Esophagus muscularis mucosa (tissue), 4 donors: ENCODE measurements at places on chromosomes 13 and 19.

DNA sequence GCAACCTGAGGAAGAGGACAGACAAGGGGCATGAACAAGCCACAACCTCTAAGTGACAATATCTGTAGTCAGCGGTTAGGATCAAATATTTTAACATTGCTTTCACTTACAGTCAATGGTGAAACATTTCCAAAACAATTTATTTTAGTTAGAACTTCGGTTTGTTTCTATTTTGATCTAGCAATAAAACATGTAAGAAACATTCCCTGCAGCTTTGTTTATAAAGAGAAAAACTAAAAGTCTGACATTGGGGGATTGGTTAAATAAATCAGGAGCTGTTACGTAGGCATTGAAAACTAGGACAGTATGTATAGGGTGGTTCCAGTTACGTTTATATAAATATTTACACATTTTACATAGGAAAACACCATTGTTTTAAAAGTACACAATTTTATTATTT lies 3.4 kb downstream of the URI1 start:
- DNase-seq, result no peak

GRCh38 chr13:40697711-40698110 lies 31.3 kb upstream of the FOXO1 start:
- no peak for DNase-seq

GRCh38 chr13:71624653-71625600 lies 242.1 kb downstream of the DACH1 start:
- no peak for DNase-seq

DNA sequence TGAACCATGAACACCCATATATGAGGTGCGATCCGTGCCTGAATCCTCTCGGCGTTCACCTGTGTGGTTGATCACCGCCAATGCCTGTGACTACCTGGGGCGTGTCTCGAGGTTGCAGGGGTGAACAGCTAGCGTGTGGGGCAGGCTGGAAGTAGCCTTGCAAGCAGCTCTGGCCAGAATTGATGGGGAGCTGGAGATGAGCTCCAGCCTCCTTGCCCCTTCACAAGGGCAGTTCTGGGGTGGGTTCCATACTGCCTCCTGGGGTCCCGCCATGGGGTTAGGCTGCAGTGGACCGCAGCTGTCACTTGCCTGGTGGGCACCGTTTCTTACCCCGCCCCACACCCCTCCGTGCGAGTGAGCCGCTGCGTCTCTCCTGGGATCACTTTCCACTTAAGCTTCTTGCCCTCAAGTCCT lies 154.5 kb upstream of the SOX1 start:
- no peak for DNase-seq

DNA sequence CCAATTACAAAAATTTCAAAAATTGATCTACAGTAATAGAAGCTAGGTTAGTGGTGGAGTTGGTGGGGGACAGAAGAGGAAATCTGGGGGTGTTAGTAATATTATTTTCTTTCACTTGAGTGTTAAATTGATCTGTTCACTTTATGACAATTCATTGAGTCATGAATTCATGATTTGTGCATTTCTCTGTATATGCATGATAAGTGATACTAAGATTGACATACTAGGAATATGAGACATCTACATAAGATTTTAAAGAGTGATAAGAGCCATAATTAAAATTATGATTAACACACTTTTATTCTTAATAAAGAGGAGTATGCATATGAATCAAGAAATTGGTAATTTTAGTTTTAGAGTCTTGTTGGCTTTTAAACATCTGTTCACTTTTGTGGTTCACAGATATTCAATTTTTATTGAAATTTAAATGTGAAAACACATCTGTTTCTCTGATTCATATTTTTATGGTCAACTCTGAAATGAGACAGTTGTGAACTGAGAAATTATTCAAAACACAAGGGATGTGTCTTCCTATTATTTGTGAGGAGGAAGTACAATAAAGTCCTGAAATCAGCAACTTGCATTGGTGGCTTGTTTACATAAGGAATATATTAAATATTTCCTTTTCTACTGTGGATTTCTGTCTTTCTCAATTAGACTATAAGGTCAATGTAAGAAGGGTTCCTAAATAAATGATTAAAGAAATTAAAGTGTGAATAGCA lies 196.5 kb downstream of the ITGBL1 start:
- no peak for DNase-seq

- no peak for DNase-seq
Measured at GRCh38 chr19:31715249-31715945, 366.2 kb upstream of the TSHZ3 start.

- DNase-seq, result no peak
Measured at GRCh38 chr13:46567671-46568070, 14.7 kb downstream of the LRCH1 start.

DNA sequence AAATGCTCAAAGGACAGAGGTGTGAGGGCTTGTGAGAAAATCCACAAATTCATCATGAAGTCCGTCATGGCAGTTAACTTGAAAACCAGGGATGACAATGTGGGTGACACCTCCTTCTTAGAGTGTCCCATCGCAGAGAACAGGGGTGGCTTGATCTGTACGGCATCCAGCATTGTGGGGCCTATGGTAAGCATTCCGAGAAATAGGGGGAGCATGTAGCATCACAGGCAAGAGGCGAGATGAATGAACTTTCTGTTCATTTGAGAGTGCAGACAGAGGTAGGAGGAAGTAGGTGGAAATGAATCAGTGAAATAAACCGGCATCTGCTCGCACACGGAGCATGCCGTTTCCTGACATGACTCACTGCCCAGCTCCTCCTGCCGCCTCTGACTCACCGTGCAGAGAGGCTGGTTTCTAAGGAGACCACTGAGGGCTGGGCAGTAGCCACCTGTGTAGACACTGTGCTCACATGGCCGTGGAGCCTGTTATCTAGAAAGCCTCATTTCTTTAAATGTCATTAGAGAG lies 339.0 kb downstream of the RFC3 start:
- no peak for DNase-seq

GRCh38 chr13:43489233-43489632 lies 297.5 kb downstream of the ENOX1 start:
- no peak for DNase-seq

DNA sequence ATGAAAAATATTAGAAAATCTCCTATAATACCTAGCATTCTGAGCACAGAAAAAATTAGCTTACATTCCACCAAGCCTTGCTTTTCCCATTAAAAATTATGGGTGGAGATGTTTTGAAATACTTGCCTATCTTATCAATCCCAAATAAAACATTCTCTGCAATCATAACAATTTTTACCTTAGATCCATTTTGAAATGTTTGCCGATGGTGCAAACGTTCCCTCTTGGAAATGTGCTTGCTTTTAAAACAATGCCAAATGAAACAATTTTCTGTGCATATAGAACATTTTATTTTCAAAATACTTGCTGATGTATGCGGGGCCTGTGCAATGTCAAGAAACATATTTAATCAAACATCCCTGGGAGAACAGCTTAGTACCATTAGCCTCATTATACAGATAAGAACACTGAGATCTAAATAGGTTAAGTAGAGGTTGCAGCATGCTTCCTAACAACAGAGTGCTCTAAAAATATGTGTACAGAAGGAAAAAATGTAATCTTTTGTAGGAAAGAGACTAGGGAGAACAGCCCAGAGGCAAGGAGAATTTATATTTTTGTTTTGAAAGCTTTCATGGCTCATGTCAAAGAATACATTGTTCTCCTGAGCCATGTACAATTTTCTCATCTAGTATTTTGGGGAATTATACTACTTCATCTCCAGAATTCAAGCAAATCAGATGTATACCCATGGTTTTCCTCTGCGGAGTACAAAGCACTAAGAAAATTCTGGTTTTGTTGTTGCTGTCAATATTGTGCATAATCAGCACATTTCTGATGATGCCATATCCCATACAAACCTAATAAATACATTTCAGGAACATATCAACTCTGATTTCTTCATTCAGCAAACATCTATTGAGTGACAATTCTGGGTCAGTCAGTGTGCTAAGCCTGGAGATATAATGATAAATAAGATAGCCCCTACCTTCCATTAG lies 25.9 kb upstream of the FNDC3A start:
- DNase-seq, result no peak

GRCh38 chr19:6743714-6744380 lies 4.4 kb downstream of the TRIP10 start:
- DNase-seq, result no peak

- DNase-seq, result peak; percentile 80
Measured at GRCh38 chr19:40139533-40140287, 49.0 kb upstream of the ZNF780A start.

- DNase-seq, result no peak
Measured at GRCh38 chr19:1620502-1620901, 15.2 kb upstream of the UQCR11 start.
